NCI-H1048 (cell line): ENCODE measurements at places on chromosomes 12 and 14.

DNA sequence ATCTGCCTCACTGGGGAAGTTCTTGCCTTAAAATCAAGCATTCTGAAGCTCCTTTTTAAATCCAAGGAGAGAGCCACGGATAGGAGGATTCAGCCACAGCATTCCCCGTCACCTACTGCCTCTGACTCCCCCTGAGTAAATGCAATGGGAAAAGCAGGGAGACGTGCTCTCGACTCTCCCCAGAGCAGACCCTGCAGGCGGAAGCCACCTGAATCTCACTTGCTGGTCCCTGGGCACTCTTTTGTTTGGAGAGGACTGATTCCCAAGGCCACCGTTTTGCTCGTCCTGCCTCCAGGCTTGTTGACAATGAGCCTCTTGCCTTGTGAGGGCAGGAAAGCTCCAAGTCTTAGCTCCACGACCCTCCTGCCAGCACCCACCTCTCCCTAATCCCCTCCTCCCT is 204.5 kb downstream of the SLC15A4 start:
- DNase-seq = no peak

GRCh38 chr12:4202918-4203317 is 70.6 kb upstream of the CCND2 start:
- no peak for DNase-seq

DNA sequence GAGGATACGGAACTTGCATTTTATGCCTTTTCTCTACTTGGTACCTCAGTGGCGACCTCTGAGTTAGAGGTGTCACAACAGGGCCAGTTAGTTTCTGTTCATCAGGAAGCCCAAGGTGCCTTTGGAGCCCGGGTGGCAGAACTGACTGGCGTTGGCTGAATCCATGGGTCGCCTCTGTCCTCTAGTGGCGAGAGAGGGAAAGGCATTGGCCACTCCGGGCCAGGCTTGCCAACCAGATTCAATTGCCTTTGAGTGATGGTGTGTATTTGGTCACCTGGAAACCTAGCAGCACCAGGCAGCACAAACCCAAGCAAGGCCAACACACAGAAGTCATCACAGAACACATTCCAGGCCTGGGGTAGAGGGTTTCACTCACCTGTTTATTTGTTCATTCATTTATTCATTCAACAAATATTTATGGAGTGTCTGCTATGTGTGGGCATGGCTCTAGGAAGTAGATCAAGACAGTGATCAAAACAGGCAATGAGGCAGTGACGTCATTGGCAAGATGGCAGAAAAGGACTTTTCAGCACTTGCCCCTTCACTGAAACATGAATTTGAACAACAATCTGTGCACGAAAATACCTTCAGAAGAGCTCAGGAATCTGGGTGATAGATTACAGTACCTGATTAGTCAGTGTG is 40.5 kb upstream of the KCNA5 start:
- peak; percentile 14 for DNase-seq

- no peak for DNase-seq
These were observed 29.0 kb downstream of the SLC2A3 start for GRCh38 chr12:7907009-7907408.

DNA sequence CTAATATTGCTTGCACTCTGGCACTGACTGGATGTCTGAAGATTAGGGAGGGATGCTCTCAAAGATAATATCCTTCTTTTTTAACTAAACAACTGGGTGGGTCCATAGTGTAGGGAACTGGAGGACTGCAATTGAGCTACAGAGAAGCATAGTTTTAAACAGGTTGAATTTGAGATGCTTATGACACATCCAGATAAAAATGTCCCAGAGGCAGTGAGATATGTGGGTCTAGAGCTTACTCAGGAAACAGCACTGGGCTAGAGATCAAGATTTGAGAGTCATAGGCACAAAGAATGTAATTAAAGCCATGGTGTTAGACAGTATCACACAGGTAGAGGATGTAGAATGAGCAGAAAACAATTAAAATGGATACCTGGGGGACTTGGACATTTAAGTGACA is 198.4 kb downstream of the NELL2 start:
- DNase-seq = no peak

GRCh38 chr12:107404981-107405380 is 280.6 kb upstream of the PWP1 start:
- DNase-seq = no peak
